ENCODE measurements at places on chromosomes 1 and 21. TPM values are rescaled to one million over a fixed set of nuclear protein-coding genes. Genes with fewer than 3 reads are reported as not detected.

- H3K4me1 ChIP-seq: no peaks in the 10 kb centered on the region
- no peak for DNase-seq
- H3K4me3 ChIP-seq: no peak overlapping the region
- no peaks in the 10 kb centered on the region for H3K36me3 ChIP-seq
- H3K27me3 ChIP-seq: no peaks in the 10 kb centered on the region
These were observed 48.9 kb upstream of the ZNF326 start for GRCh38 chr1:89945852-89946476.

DNA sequence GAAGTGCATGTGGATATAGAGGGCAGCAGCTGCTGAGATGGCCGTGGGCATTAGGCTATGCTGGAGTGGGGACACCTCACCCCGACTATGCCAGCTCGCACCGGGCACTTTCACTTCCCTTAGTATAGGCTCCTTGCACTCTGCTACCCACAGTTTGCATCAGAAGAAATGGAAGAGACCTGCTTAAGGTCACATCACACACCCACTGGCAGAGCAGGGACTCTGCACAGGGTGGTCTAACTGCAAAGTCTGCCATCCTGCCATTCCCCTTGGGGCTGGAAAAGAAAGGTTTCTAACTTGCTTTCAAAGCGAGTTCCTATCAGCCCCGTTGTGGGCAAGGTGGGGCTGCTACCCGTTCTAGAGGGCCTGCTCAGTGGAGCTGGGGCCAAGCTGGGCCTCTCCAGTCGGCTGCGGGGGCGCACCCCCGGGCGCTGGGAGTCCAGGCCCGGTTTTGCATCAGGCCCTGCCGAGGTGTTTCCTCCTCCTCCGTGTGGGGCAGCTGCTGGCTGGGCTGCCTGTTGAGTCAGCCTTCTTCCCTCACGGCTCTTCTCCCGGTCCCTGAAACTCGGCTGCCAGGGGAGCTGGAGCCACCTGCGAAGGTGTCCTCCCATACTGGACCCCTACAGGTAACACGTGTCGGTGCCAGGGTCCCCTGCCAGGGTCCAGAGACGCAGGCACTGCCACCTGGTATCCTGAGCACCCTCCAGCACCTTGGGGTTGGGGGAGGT lies at the start of gene SYTL1:
SYTL1 (plus strand) TSS at position 498 of the 728 bp plus-strand sequence. CDS start 3,313 bp downstream, outside the sequence.
- H3K27me3 ChIP-seq: no peaks in the 10 kb centered on the region
- no peak within 1 kb of the TSS for H3K27ac ChIP-seq
- no peaks in the 10 kb centered on the region for H3K4me1 ChIP-seq

- no peak overlapping the region for H3K27ac ChIP-seq
- no peaks in the 10 kb centered on the region for H3K27me3 ChIP-seq
- H3K4me3 ChIP-seq: no peak overlapping the region
- no peaks in the 10 kb centered on the region for H3K4me1 ChIP-seq
- no peak for DNase-seq
These were observed 275.5 kb upstream of the CACYBP start for GRCh38 chr1:174724219-174724618.

DNA sequence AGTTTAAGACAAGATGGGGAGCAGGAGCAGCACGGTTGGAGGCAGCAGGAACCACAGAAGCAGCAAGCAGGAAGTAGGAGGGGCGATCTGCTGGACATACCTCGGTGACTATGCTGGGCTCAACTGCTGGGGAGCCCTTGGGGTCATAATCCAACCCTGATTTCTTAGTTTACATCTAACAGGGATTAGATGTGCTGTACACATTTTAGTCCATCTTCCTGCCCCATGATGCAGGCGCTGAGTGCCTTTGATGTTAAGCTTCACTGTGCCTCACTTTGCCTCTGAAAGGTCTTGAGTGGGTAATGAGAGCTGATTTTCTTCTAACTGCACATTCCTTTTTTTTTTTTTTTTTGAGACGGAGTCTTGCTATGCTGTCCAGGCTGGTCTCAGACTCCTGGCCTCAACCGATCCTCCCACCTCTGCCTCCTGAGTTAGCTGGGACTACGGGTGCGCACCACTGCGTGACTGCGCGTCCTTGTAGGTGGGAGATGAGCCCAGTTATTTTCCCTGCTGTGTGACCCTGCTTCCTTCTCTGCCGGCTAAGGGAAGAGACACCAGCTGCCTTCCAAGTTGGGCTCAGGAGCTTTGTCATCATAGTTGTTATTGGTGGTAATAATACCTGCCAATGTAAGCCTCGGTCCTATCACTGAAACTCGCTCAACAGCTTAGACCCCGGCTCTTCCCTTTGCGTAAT lies 1.1 kb upstream of the RCAN3 start:
- peaks cover 3% of the 10 kb centered on the region for H3K4me1 ChIP-seq
- H3K4me3 ChIP-seq: peak overlapping the region; percentile 87
- peak overlapping the region; percentile 52 for H3K27ac ChIP-seq
- H3K36me3 ChIP-seq: no peaks in the 10 kb centered on the region
- no peak for DNase-seq
- H3K27me3 ChIP-seq: no peaks in the 10 kb centered on the region

DNA sequence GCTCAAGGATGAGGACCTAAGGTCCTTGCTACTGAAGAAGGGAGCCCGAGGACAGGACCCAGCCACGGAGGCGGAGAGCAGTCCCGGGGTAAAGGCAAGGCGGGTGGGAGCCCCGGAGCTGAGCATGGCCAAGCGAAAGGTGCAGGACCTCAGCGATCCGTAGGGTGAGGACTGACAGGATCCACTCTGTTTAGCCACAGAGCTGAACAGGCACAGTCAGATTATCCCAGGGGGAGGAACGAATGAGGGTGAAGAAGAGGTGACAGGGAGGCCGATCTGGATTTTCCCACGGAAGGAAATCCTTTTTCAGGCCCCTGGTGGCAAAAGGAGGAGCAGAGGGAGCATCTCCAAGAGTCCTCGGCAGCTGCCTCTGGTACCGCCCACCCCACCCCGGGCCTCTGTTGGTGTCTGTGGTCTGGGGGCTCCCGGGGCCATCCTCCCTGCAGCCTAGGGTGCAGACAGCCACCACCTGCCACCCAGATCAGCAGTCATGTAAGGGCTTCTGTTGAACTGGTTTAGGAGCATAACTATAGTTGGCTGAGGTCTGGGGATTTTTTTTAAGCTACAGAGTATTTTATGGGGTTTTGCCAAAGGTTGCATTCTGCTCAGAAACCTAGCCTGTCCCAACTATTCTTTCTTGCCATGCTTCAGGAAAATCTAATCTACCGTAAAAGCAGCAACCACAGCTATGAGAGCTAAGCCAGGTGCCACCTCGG lies 32.3 kb upstream of the LBR start:
- no peak overlapping the region for H3K27ac ChIP-seq
- no peaks in the 10 kb centered on the region for H3K36me3 ChIP-seq
- no peaks in the 10 kb centered on the region for H3K4me1 ChIP-seq
- no peaks in the 10 kb centered on the region for H3K27me3 ChIP-seq

DNA sequence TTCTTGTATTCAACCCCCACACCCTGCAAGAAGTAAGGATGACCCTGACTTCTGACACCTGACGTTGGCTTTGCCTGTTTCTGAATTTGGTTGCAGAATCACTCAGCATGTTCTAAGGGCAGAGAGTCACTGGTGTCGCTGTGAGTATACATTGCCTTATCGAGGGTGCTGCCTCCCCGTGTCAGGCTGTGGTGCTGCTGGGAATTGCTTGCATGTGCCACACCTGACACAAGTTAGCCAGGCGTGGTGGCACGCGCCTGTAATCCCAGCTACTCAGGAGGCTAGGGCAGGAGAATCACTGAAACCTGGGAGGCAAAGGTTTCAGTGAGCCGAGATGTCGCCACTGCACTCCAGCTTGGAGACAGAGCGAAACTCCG lies 45.9 kb downstream of the WDR4 start:
- H3K4me3 ChIP-seq: no peak overlapping the region
- DNase-seq: no peak
- H3K36me3 ChIP-seq: no peaks in the 10 kb centered on the region
- H3K27me3 ChIP-seq: no peaks in the 10 kb centered on the region

The CHODL gene
- total RNA-seq: not detected

The ESPN gene
- total RNA-seq: 2.2 TPM
